Fibroblast of pulmonary artery (primary cell): ENCODE measurements at places on chromosomes 1 and 21.

GRCh38 chr1:212754680-212755079, 36.9 kb downstream of the NSL1 start:
- DNase-seq: peak; percentile 3

DNA sequence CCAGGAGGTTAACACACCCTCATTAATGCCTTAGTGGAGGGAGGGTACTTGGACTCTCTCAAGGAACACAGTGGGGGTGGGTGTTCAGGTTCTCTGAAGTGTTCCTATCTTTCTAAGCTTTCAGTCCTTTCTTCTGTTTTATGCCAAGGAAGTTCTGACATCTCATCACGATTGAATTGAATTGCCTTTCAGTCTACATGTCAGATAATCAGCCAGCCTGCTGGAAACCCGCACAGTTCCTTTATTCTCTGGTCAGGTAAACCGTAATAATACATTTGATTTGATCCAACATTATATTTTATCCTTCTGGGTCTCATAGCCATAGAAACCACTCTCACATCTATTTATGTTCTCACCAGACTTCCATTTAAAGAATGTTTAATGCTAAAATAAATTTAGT, 339.0 kb downstream of the RWDD3 start:
- DNase-seq: no peak

GRCh38 chr1:116185161-116185701, 74.0 kb downstream of the MAB21L3 start:
- DNase-seq: no peak

DNA sequence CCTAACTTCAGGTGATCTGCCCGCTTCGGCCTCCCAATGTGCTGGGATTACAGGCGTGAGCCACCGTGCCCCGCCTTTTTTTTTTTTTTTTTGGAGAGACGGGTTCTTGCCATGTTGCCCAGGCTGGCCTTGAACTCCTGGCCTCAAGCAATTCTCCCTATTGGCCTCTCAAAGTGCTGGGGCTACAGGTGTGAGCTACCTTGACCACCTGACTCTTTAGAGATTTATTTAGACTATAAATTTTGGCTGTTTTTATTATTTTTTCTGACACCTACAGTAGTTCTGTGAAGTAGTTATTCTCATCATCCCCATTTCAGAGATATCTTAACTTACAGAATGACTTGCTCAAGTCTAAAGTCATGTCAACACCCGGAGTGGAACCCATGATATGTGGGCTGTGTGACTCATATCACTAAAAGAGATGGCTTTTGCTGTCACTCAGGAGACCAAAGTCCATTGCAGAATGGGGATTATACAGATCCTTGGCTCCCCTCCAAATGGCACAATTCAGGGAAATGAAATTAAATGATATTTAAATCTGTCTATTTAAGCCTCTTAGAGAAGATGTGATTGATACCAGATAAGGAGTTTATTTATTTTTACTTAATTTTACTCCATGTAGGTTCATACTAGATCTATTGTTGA, 93.2 kb downstream of the CTH start:
- peak; percentile 4 for DNase-seq

- DNase-seq: peak; percentile 46
These were observed 185.6 kb downstream of the RHOU start for GRCh38 chr1:228920831-228921230.

DNA sequence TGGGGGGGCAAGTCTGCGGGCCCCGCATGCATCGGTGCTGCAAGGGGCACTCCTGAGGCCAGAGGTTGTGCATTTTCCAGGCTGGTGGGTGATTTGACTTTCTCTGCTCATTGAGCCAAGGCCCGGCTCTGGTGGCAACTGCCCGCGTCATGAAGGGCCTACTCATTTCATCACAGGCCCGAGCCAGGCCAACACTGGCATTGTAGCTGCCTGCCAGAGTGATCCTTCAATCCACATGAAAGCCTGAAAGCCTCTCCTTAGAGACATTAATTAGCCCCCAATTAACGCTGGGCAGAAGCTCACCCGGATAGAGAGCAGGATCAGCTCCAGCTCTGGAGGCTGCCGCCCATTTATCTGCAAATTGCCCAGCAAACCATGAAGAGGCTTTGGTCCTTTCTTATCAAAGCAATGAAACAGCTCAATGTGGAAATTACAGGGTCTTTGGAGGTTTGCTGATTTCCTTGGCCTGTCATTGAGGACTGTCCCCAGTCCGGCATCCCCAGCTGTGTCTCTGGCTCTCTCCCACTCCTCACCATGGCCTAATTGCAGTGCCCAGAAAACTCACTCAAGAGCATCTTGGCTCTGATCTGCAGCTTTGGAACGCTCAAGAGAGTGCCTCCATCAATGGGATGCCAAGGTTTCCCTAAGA, 50.4 kb upstream of the STUM start:
- DNase-seq: no peak

DNA sequence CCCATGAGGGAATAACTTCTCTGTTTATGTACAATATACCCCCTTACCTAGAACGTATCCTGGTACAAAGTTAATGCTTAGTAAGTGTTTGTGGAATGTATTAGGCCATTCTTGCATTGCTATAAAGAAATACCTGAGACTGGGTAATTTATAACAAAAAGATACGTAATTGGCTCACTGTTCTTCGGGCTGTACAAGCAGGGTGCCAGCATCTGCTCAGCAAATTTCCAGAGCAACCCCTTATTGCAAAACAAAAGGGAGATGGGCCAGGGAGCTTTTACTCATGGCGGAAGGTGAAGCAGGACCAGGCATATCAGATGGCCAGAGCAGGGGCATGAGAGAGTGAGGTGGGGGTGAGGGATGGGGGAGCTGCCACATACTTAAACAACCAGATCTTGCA, 123.4 kb upstream of the C8B start:
- DNase-seq: no peak

GRCh38 chr1:54331091-54331772, 75.0 kb downstream of the SSBP3 start:
- DNase-seq: no peak

DNA sequence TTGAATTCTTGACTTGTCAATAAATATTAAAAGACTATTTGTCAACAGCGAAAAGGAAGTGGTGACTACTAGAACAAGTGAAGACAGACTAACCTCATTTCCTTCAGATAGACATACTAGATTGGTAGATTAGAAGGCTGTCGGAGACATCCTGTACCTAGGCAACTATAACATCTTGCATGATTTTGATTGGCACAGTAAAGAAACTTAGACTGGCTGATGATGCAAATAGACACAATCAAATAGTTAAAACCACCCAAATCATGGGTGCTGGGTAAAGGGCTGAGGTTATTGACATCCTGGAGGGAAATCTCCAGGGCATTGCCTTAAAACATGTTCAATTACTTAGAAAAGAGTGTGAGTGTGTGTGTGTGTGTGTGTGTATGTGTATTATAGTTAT, 85.9 kb upstream of the EDEM3 start:
- no peak for DNase-seq

GRCh38 chr1:12460121-12460520, 157.9 kb downstream of the DHRS3 start:
- DNase-seq: no peak

DNA sequence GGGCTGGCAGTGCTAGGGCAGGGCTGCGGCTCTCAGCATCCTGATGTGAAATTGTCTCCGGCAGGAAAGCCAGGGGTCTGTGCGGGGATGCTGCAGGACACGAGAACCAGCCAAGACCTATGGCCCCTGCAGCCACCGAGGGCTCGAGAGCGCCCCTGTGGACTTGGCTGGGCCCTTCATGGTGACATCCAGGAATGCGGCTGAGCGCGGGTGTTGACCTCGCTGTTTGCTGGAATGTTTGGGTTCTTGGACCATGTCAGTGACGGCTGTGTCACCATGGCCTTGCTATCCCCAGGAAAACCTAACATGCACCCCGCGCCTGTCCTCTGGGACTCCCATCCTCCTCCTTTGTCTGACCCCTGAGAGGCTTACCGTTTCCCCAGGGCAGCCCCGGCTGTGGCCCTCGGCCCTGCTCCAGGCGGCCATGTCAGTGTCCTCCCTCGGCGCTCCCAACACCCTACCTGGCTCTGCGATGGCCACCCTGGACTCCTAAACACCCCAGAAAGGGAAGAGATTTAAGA, 14.3 kb upstream of the C1orf174 start:
- no peak for DNase-seq

GRCh38 chr1:211703812-211704537, 28.6 kb upstream of the NEK2 start:
- DNase-seq: no peak

GRCh38 chr1:82007804-82008203, 207.1 kb downstream of the ADGRL2 start:
- no peak for DNase-seq

DNA sequence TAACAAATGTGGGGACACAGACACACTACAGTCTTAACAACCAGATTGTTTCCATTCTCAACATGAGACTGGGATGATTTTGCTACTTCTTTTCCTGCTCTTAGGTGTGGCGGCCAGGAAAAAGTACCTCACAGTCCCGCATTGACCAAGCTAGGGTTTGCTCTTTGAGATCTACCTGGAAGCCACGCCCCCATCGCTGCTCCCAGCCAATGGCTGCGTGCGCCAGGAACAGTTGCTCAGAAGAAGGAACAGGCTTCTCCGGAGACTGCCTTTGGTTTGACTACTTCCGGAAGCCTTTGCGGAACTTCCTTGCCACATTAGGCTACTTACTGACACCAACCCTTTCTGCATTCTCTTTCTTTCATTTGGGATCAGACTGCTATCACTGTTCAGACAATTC, 44.2 kb upstream of the PLD5 start:
- DNase-seq: no peak

GRCh38 chr1:97898948-97899347, 21.9 kb downstream of the DPYD start:
- no peak for DNase-seq

DNA sequence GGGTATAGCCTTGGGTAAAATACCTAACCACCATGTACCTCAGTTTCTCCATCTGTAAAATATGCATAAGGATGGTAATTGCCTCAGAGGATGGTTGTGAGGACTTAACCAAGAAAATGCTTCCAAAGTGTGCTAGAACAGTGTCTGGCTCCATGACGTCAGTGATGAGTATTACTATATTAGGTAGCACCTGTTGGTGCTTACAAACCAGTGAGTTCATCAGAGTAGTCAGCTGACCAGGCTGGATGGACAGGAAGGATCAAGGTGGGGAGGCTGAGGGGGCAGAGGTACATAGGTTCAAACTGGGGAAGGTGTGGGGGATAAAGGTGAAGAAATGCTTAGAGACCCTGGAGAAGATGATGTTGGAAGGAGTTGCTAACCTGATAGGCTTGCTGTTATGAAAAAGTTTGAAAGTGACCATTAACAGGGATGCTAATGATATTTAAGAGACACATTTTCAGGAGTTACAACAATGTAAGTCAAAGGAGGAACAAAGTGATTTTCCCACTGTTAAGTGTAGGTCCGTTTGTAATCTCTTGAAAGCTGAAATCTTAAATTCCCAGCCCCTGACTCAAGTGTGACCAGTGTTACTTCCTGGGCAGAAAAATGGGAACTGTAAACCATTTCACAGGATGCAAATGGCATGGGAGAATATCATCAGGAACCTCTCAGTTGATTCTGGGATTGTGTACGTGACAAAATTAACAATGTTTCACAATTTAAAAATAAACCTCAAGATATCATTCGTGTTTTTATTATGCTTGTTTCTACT, 4.4 kb downstream of the NTPCR start:
- DNase-seq: no peak

DNA sequence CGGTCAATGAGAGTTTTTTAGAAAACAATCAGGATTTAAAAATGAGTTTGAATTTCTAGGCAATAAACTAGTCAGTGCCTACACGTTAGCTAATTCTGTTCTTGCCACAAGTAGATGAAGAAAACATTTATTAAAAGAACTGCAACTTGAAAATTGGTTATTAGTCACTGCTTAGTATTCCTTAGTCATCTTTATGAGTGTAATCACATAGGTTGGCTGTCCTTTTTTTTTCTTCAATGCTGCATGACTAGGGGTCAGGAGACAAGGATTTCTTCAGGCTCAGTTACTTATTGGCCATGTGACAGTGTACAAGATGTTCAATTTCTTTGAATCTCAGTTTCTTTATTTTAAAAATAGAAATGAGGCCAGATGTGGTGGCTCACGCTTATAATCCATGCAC, 17.1 kb downstream of the SOAT1 start:
- peak; percentile 57 for DNase-seq

- no peak for DNase-seq
These were observed at the start of gene LACTBL1 for GRCh38 chr1:22972760-22973159. Gene LACTBL1, minus strand, starts transcription at chr1:22972866. Its CDS starts 550 bp downstream, at chr1:22972316.

GRCh38 chr1:240054109-240054701, 37.5 kb upstream of the FMN2 start:
- DNase-seq: no peak

- DNase-seq: peak; percentile 57
These were observed 15.9 kb upstream of the SRSF4 start for GRCh38 chr1:29197590-29197924.

GRCh38 chr1:93419344-93419743, 28.6 kb upstream of the FNBP1L start:
- DNase-seq: no peak

- peak; percentile 1 for DNase-seq
These were observed 676.0 kb downstream of the PLA2G4A start for GRCh38 chr1:187504779-187505178.

GRCh38 chr1:93578911-93579825, 102.5 kb downstream of the BCAR3 start:
- DNase-seq: no peak

GRCh38 chr1:217564833-217565232, 66.1 kb downstream of the GPATCH2 start:
- DNase-seq: no peak

- DNase-seq: no peak
These were observed 74.7 kb downstream of the DISC1 start for GRCh38 chr1:231701306-231701705.

DNA sequence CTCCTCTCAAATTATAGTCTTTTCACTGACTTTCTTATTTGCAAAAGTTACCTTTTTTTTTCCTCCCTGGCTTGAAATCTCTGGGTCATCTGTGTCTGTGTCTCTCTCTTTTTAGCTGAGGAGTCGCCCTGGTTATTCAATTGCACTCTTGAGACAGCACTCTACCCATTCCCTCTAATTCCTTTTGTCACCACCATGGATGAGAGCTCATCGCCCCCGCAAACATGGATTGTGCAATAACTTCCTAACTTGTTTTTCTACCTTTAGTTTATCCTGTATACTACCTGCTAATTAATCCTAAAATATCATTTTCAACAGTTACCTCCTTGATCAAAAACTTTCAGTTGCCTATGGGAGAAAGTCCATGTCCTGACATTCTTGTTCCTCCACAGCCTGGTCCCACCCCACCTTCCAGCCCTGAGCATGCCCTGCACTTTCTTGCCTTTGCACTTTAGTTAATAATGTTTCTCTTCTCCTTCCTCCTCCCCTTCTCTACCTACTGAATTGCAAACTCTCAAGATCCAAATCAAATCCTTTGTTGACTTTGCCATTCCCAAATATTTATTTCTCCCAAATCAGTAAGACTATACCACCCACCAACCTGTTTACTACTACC, 110.4 kb upstream of the MAGI3 start:
- no peak for DNase-seq

GRCh38 chr1:36553591-36554322, 71.0 kb upstream of the CSF3R start:
- peak; percentile 56 for DNase-seq

- no peak for DNase-seq
These were observed 58.9 kb downstream of the RGL1 start for GRCh38 chr1:183863852-183864251.

- DNase-seq: no peak
These were observed 15.4 kb downstream of the COL9A2 start for GRCh38 chr1:40301541-40302299.
